Activated CD4-positive, alpha-beta T cell treated with anti-CD3 and anti-CD28 coated beads for 24 hours (primary cell): ENCODE measurements at places on chromosomes 7 and 10.

GRCh38 chr10:43774234-43774769 is 125.6 kb upstream of the ZNF32 start:
- DNase-seq, result no peak

DNA sequence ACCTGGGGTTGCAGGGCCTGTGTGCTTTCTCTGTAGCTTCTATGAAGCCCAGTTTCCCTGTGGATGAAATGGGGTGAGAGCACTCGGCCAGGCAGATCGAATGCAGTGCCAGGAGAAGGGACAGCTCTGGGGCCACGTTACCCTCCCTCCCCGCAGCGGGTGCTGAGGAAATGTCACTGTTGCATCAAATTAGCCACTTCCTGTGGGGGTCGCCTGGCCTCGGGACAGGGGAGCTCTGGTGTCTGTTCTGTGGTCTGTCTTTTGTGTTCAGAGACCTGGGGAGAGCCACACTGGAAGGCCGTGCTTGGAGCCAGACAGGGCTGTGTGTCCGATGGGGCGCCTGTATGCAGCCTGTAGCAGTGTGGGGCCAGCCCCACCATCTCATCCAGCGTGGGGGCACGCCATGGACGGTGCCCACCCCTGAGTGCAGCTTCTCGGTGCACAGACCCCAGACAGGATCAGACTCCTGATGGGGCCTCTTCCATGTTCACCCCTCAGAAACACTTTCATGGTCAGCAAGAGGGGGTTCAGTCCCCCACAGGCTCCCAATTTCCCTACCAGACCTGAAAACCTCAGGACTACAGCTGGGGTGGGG is 13.6 kb downstream of the TTYH3 start:
- DNase-seq, result no peak

- DNase-seq, result no peak
Measured at GRCh38 chr10:91051829-91052228, 130.9 kb upstream of the ANKRD1 start.

DNA sequence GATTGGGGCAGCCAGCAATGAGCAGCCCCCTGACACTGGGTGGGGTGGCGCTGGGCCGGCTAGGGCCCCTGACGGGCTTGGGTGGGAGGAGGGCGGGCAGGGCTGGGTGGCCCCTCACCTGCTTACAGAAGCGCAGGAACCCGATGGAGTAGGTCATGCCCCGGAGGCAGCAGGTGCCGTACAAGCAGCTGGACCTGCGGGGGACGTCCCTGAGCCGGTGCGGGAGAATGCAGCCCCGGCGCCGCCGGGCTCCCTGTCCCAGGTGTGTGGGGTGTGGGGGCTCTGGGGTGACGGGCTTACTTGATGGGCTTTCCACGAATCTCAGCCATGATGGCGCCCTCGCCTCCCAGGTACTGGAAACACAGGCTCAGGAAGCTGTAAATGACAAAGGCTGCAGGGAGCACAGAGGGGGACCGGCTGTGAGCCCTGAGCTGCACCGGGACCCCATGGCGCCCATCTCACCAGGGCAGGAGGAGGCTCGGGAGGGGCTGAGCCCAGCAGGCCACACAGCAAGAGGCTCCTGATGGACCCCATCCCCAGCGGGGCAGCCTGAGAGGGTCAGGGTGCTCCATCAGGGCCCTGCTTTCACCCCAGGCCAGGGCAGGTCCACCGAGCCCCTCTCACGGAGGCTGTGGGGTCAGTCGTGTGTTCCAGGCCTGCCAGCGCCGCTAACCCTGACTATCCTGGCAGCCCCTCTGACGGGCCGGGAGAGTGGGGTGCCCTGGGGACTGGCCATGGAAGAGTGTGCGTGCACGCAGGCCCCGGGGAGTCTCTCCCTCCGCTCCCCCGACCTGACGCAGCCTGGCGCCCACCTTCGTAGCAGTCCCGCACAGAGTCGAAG is 5.8 kb downstream of the TMEM184A start:
- no peak for DNase-seq

- DNase-seq, result no peak
Measured at GRCh38 chr10:86721232-86721631, 35.2 kb upstream of the BMPR1A start.

DNA sequence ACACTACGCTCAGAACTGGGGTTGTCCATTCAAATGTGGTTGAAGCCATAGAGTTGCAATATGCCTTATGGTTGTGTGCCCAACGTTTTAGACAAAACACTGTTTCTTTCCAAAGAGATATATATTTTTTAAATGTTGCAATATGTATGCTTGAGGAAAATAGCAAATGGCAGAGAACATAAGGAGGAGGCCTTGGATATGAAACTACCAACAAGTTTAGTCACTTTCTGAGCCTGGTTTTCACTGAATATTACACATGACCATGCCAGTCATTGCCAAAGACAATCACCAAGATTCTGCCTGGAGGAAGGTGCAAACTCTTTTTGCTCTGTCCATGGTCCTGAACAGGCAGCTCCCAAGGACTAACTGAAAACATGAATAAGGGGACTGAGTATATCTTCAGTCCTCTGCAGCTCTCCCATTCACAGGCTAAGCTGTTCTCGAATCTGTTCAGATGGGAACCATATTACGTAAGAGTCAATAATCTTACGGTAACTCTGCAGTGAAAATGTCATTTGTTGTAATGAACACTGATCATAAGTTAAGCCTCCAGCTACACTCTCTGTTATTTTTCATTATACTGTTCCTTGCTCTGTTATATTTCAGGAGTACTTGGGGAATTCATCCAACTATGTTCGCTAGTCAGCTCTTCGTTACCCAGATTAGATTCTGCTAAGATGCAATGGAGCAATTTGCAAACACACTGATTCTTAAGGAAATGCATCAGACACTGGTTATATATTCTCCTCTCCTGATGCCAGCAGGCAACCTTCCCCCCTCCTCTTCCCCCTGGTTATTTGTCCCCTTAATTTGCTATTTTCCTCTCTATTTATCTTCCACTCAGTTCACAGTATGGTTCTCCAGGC is 90.7 kb upstream of the C1QL3 start:
- DNase-seq, result no peak

DNA sequence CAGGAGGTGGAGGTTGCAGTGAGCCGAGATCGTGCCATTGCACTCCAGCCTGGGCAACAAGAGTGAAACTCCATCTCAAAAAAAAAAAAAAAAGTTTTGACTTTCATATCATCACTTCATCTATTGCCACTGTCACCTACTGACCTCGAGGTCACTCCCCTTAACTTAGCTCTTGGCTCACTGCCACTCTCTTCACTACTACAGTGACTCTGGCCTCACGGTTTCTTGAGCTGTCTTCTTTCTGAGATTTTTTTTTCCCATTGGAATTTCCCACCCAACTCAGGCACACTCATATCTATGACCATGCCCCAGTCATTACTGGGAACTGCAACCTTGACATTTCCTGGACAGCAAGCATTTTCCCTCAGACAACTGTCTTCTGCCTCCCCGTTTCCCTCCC is 42.6 kb upstream of the C7orf33 start:
- no peak for DNase-seq

DNA sequence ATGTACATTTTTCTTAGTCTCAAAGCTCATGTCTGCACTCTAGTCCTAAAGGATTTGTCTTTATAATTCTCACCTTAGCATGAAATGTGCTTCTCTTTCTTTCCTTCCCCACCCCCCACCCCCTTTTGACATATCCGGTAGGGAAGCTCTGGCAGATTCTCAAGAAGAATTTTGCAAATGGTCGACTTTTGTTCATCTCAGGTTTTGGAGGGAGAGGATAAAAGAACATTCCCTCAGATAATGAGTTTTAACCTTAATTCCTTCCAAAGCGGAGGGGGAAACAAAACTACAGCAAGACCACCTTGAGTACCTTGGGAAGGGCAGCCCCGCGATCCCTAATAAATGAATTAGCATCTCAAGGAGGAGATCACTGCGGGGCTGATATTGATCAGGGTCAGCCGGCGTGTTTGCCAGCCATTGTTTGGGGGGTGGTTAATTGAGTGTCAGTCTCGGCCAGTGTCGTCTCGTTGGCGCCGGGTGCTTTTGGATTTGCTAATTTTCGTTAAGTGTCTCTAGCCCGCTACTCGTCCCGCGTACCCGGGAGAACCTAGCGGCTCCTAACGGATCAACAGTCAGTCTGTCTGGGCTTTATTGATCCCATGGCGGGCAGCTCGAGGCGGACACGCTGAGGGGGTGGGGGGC is 874 bp upstream of the BAMBI start:
- DNase-seq, result no peak

GRCh38 chr7:50738932-50739331 is 43.8 kb downstream of the GRB10 start:
- no peak for DNase-seq
